Spleen (tissue), 13 donors: ENCODE measurements at places on chromosomes 7 and 10. TPM values are rescaled to one million over a fixed set of nuclear protein-coding genes. Genes with fewer than 3 reads are reported as not detected.

DNA sequence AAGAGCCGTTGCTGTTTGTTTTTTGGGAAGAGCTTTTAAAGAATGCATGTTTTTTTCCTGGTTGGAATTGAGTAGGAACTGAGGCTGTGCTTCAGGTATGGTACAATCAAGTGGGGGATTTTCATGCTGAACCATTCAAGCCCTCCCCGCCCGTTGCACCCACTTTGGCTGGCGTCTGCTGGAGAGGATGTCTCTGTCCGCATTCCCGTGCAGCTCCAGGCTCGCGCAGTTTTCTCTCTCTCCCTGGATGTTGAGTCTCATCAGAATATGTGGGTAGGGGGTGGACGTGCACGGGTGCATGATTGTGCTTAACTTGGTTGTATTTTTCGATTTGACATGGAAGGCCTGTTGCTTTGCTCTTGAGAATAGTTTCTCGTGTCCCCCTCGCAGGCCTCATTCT is 31.6 kb downstream of the PFKFB3 start:
- H3K4me1 ChIP-seq = no peaks in the 10 kb centered on the region
- H3K27ac ChIP-seq = no peak overlapping the region
- H3K4me3 ChIP-seq = no peak overlapping the region
- peaks cover 77% of the 10 kb centered on the region for H3K36me3 ChIP-seq

- H3K36me3 ChIP-seq = no peaks in the 10 kb centered on the region
- H3K27ac ChIP-seq = no peak overlapping the region
These were observed 234.6 kb upstream of the PITRM1 start for GRCh38 chr10:3407208-3407607.

The BLNK gene
- 116 TPM for polyA plus RNA-seq

DNA sequence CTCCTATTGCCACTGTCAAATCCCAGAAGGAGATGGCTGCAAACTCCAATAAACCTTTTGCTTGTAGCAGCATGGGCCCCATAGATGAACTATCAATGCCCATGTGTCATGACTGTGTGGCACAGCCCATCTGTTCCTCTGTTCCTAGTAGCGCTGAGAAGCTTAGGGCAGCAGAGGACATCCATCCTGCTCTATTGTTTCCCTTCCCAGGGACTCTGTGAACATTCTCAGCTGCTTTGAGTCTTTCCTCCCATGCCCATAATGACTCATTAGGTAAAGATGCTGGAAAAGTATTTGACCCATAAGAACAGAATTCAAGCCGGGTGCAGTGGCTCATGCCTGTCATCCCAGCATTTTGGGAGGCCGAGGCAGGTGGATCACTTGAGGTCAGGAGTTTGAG is 28.3 kb downstream of the STMP1 start:
- no peak overlapping the region for H3K4me3 ChIP-seq
- H3K27me3 ChIP-seq = no peaks in the 10 kb centered on the region
- no peaks in the 10 kb centered on the region for H3K4me1 ChIP-seq
- H3K36me3 ChIP-seq = peaks cover 45% of the 10 kb centered on the region
- no peak overlapping the region for H3K27ac ChIP-seq

- DNase-seq = no peak
- H3K4me1 ChIP-seq = no peaks in the 10 kb centered on the region
- H3K4me3 ChIP-seq = no peak overlapping the region
- no peaks in the 10 kb centered on the region for H3K27me3 ChIP-seq
These were observed 50.0 kb upstream of the GATA3 start for GRCh38 chr10:8004469-8005000.

DNA sequence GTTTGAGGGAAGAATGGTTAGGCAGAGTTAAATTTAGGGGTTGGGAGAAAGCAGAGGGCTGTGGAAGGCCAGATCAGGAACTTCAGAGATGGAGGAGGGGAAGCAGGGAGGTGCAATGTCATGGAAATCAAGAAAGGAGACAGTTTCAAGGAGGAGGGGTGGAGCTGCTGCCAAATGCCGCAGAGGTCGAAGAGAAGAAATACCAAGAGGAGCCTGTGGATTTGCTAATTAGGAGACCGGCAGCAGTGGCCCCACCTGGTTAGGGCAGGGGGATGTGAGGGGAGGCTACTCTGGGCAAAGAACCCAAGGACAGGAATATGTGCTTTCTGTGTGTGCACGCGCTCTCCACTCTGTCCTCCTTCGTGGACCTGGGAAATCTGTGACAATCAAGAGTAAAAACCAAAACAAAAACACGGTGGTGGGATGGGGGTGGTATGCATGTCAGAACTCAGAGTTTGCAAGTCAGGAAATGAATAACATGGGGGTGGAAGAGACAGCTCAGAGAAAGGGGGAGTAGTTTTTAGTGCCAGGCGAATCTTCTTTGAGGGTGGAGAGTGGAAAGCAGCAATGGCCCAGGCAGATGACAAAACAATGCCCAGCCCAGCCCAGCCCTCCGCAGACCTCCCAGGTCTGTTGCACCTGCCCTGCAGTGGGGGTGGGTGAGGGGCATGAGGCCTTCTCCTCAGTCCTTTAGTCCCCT is 102.9 kb upstream of the PAX2 start:
- H3K27me3 ChIP-seq = peaks cover 27% of the 10 kb centered on the region
- H3K27ac ChIP-seq = no peak overlapping the region
- H3K36me3 ChIP-seq = no peaks in the 10 kb centered on the region
- H3K4me3 ChIP-seq = no peak overlapping the region
- no peaks in the 10 kb centered on the region for H3K4me1 ChIP-seq
- no peak for DNase-seq

- H3K4me3 ChIP-seq = no peak overlapping the region
- no peaks in the 10 kb centered on the region for H3K36me3 ChIP-seq
- H3K4me1 ChIP-seq = no peaks in the 10 kb centered on the region
- H3K27ac ChIP-seq = no peak overlapping the region
- no peak for DNase-seq
These were observed 9.5 kb downstream of the GHRHR start for GRCh38 chr7:30973292-30973691.

The LDB3 gene
- 0.23 TPM for polyA plus RNA-seq

DNA sequence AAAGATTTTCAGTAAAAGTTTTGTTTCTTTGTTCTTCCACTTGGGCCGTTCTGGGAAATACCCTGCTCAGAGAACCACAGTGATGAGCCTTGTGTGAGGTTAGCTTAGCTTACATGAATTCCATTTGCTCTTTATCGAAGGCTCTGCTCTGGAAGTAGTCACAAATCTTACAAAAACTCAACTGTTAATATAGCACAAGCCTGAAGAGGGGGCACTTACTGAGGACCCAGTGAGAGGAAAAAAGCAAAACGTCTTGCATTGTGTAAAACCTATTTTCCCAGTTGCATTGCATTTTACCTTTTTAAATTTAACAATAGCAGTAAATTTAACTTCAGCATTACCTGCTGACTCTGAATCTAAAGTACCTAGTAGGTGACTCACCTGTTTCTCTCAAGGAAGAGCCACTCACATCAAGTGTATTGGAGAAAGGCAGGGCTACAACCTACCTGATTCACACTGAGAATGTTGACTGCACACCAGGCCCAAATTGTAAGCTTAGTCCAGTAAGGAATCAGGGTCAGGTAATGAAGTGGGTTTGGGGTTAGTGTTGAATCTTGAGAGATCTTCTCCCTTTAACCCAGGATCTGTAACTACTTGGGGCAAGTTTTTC is 42.3 kb downstream of the PPP1R17 start:
- no peaks in the 10 kb centered on the region for H3K36me3 ChIP-seq
- no peaks in the 10 kb centered on the region for H3K27me3 ChIP-seq
- H3K4me3 ChIP-seq = no peak overlapping the region
- DNase-seq = no peak
